ENCODE measurements at places on chromosomes 13 and 19.

DNA sequence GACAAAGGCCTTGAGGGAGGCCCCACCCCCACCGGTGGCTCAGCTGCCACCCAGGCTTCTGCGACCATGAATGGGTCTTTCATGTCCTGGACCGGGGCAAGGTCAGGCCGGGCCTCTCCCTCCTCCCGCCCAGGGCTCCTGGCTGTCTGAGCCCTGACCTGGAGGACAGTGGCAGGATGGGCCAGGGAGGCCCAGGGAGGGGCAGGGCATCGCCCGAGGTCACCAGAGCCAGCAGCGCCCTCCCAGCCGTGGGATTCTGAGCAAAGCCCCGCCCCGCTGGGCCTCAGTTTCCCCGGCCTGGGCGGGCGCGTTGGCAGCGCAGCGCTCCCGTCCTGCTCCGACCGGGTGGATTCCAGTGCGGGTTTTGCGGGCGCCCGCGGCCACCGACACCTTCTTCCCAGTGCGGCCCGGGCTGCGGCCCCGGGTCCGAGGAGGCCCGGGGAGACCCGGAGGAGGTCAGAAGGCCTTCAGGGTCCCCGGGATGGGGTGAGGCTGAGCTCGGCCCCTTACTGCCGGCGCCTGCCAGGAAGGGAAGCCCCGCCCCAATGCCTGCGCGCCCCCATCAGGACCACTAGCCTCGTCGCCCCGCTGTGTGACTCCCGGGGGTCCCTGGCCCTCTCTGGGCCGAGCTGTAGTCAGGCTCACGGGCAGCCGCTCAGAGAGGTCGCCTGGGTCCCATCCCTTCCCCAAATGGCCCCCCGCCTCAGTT lies 24.6 kb upstream of the SEMA6B start:
- no peaks in the 10 kb centered on the region for H3K36me3 ChIP-seq
- H3K4me3 ChIP-seq, result peak overlapping the region; percentile 18
- H3K4me1 ChIP-seq, result peaks cover 11% of the 10 kb centered on the region

DNA sequence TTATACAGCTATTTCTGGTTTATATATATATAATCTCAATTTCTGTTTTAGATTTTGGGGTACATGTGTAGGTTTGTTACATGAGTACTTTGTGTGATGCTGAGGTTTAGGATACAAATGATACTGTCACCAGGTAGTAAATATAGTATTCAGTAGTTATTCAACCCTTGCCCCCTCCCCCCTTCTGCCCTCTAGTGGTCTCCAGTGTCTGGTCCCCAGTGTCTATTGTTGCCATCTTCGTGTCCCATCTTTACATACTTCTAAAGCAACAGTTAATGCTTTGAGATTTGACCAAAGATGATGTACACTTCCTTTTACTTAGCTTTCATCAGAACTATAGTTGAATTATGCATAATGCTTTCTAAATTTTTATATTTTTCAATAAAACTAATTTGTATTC lies 1623.4 kb upstream of the PRR20A start:
- no peaks in the 10 kb centered on the region for H3K36me3 ChIP-seq
- H3K27me3 ChIP-seq, result no peaks in the 10 kb centered on the region
- H3K4me1 ChIP-seq, result no peaks in the 10 kb centered on the region
- no peak for DNase-seq
- H3K4me3 ChIP-seq, result no peak overlapping the region

- H3K27me3 ChIP-seq, result no peaks in the 10 kb centered on the region
- peaks cover 14% of the 10 kb centered on the region for H3K4me1 ChIP-seq
- no peak for DNase-seq
- no peak overlapping the region for H3K4me3 ChIP-seq
- H3K27ac ChIP-seq, result no peak overlapping the region
- H3K36me3 ChIP-seq, result peaks cover 20% of the 10 kb centered on the region
Measured at GRCh38 chr13:106550570-106551135, 15.2 kb upstream of the EFNB2 start.

DNA sequence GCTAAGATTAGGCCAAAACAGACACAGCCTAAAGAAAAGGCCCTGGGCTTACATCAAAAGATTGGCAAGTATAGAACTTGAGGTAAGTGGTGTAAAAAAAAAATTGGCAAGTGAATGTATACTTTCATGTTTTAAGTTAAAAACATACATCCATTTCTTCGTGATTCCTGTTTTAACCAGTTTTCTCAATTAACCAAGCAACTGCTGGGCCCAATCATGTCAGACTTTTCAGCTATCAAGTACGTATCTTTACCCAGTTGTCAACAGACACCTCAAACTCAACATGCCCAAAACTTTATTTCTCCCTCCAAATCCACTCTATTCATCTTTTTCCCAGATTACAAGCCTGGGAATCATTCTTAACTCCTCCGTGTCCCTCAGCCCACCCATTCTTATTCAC lies 1.0 kb downstream of the PCID2 start:
- no peak for DNase-seq
- peak overlapping the region; percentile 82 for H3K4me3 ChIP-seq
- H3K27me3 ChIP-seq, result no peaks in the 10 kb centered on the region
- H3K4me1 ChIP-seq, result peaks cover 23% of the 10 kb centered on the region

DNA sequence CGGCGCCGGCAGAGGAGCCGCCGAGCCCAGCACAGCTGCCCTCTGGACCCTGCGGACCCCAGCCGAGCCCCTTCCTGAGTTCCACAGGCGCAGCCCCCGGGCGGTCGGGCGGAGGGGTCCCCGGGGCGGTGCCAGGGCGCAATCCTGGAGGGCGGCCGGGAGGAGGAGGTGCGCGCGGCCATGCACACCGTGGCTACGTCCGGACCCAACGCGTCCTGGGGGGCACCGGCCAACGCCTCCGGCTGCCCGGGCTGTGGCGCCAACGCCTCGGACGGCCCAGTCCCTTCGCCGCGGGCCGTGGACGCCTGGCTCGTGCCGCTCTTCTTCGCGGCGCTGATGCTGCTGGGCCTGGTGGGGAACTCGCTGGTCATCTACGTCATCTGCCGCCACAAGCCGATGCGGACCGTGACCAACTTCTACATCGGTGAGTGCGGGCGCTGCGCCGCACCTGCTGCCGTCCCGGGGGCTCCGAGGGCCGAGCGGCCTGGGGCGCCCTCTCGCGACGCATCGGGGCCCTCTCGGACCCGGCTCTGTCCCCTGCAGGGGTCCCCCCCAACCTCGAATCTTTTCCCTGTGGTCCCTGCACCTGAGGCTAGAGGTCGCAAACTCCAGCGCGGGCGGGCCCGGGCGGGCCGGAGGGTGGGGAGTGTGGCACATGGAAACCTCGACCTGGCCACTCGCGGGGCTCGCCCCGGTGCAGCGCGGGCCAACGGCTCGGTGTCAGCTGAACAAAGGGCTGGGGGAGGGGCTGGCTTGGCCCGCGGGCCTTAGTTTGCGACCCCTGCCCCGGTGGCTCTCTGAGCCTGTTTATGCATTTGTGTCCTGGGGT lies at the start of gene KISS1R:
KISS1R (plus strand) TSS at position 11 of the 829 bp plus-strand sequence; CDS start at position 181, 170 bp downstream.
- H3K36me3 ChIP-seq, result no peaks in the 10 kb centered on the region
- peaks cover 9% of the 10 kb centered on the region for H3K27me3 ChIP-seq
- H3K4me1 ChIP-seq, result peaks cover 19% of the 10 kb centered on the region
- no peak within 1 kb of the TSS for H3K27ac ChIP-seq

DNA sequence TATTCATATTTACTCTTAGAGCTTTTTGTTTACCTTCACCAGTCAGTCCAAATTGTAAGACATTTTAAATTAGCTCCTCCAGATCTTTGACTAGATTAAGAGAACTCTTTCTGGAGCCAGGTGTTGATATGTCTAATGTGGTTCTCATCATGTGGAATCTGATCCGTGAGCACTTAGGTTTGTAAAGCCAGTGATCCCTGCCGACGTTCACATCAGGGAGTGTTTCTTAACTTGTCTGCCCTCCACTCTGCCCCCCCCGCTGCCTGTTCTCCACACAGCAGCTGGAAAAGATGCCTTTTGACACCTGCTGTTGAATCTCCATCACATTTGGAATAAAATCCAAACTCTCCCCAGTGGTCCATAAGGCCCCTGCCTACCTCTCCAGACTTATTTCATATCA lies 17.7 kb downstream of the METTL21C start:
- no peak overlapping the region for H3K27ac ChIP-seq
- H3K27me3 ChIP-seq, result no peaks in the 10 kb centered on the region
- peaks cover 12% of the 10 kb centered on the region for H3K36me3 ChIP-seq
- H3K4me3 ChIP-seq, result no peak overlapping the region

- peak overlapping the region; percentile 78 for H3K27ac ChIP-seq
- DNase-seq, result no peak
- H3K4me3 ChIP-seq, result no peak overlapping the region
- H3K27me3 ChIP-seq, result no peaks in the 10 kb centered on the region
Measured at GRCh38 chr13:110376120-110376519, 69.0 kb downstream of the COL4A2 start.

Measured in thoracic aorta (tissue), 2 donors.